ENCODE measurements at places on chromosomes 6 and 20.

GRCh38 chr6:116387374-116387773, 16.6 kb downstream of the DSE start:
- no peak for DNase-seq

DNA sequence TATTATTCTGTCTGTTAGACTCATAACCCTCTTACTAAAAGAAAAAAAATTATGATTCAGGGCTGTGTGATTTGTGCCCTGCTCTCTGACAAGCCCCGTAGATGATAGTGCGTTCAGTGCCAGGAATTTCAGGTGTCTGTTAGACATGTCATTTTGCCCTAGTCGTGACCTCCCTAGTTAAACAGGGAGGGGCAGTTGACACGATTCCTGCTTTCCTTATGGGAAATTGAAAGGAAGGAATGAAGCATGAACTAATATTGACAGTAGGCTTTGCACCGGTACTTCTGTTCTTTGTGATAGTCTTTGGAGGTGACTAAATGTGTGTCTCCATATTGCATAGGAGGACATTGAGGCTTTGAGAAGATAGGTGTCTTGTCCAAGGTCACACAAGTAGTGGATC, 26.3 kb downstream of the RPRD1B start:
- no peak for DNase-seq

- DNase-seq = no peak
These were observed 6.0 kb upstream of the AGPAT4 start for GRCh38 chr6:161279677-161280415.

DNA sequence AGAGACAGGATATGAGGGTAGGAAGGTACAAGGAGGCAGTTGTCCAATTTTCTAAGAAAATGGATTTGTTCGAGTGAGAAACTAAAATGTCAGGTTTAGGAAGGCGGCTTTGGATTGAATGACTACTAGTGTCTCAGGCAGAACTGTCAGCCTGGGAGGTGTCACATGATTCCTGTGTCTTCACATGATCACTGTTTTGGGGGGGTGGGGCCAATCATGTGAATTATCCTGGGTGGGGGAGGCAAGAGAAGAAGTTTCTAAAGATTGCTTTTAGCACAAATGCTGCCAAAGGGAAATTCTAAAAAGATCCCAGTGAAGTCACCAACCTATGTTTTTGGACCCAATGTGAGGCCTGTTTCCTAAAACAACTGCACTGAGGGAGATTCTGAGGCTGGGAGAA, 2.3 kb downstream of the SIRPA start:
- no peak for DNase-seq

DNA sequence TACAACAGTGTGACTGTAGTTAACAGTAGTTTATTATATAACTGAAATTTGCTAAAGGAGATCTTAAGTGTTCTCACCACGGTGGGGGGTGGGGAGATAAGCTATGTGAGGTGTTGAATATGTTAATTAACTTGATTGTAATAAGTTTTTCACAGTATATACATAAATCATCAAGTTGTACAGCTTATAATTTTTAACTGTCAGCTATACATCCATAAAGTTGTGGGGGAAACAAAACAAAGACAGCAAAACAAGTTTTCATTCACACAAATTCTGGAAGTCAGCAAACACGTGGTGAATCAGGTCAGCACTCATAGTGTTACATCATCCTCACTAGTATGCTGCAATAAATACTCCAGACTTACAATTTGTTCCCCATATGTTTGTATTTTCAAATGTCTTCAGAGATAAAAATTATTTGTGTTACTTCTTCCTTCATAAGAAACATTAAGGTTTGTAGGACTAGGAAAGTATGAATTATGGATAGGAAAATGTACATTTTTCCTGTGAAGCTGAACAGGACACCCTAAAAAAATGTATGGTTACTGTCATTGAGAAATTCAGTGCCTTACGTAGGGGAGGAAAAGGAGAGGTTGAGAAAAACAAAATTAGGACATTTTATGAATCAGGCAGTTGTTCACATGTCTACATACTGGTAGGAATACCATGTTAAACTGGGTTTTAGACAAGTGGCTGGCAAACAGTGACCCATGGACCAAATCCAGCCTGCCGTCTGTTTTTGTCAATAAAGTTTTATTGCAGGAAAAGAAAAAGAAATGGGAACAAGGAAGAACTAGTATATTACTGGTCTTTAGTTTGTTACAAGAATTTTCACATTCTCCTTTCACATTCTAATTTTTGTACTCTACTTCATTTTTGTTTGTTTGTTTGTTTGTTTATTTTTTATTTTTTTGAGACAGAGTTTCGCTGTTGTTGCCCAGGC, 6.0 kb downstream of the SUMO4 start:
- DNase-seq = no peak

GRCh38 chr6:156281266-156281665, 495.9 kb upstream of the ARID1B start:
- DNase-seq = no peak

Data from NCI-H524 (cell line).